ENCODE measurements at places on chromosomes 1 and 21. TPM values are rescaled to one million over a fixed set of nuclear protein-coding genes. Genes with fewer than 3 reads are reported as not detected.

The NTRK1 gene
- total RNA-seq: 2.9 TPM

GRCh38 chr1:204349602-204350001, 10.1 kb downstream of the PLEKHA6 start:
- no peak for DNase-seq

- no peak for DNase-seq
Observed at GRCh38 chr1:113534130-113534817, 144.0 kb downstream of the MAGI3 start.

The ITPKB gene
- 31.7 TPM for total RNA-seq

- peak; percentile 52 for DNase-seq
Observed at GRCh38 chr1:41341772-41342562, 19.3 kb upstream of the FOXO6 start.

GRCh38 chr1:116334015-116334547, 39.0 kb upstream of the ATP1A1 start:
- no peak for DNase-seq

- peak; percentile 88 for DNase-seq
Observed at GRCh38 chr1:30409476-30410152, 313.8 kb downstream of the MATN1 start.

The RAB42 gene
- total RNA-seq: 2.5 TPM

The AMY2A gene
- total RNA-seq: not detected

The SEMA6C gene
- 10.1 TPM for total RNA-seq

DNA sequence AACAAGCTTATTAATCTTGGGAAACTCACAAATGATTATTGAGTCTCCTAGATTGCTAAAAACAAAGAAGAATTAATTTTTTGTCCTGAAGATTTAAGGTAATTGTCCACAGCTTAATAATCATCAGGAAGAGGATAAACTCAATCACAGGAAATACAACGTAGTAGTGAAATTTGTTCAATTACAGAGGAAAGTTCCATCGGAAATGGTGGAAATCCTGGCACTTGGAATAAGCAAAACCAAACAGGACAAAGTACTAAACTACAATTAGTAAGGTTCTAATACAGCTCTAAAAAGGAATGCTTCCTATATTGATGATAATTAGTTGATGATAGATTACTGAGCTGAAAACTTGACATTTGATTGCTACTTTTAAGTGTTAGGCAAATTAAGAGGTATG, 485.4 kb downstream of the USP25 start:
- DNase-seq: no peak

GRCh38 chr1:36590264-36590663, 107.6 kb upstream of the CSF3R start:
- DNase-seq: no peak

- DNase-seq: no peak
Observed at GRCh38 chr1:209924390-209924789, 13.6 kb upstream of the SYT14 start.

DNA sequence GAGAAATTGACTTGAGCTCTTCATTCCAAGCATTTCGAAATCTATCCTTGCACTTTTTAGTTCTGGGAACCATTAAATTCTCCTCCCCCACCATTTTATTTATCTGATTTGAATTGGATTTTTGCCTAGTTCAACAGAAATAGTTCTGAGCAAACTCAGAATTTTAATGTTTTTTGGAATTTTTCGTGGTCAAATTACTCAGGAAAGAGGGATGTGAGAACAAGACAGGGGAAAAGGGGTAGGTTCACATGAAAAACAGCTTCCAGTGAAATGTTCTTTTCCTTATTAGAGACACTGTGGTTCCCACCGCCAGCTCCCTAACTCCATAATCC, 5.7 kb upstream of the ZNF697 start:
- no peak for DNase-seq

DNA sequence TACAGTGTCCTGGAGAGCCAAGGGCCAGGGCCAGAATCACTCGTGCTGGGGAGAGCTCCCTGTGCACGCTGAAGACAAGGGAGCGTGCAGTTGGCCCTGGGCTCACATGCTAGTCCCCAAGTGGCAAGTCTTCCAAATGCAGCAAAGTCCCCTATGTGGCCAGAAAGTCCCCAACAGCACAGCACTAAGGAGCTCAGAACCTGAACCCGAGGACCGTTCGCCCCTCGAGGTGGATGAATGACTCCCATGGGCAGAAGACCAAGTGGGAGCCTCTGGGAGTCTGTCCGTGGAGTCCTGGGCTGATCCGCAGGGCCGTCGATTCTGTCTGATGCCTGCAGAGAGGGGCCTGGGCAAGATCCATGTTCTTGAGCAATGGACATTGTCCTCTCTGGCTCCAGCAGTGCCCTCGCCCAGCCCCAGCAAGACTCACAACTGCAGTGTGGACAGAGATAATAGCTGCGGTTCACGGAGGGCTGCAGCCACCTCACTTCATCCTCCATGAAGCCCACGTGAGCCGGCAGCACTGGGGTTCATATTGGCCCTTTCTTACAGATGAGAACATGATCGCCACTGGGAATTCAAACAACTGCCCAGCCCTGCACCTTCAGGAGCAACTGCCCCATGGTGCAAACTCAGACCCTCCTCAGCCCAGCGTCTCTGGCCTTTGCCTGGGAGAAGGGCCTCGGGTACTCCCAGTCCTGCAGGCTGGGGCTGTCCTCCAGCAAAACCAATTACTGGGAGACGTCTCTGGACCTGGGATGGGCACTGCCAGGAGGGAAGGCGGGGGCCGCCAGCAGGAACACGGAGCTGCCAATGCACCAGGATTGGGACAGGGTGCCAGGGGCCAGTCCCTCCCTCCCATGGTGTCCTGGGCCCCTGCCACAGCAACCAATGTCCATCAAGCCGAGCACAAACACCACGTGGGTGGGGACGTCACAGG, 243.7 kb downstream of the NPHP4 start:
- no peak for DNase-seq
